ENCODE measurements at places on chromosomes 5 and 9.

DNA sequence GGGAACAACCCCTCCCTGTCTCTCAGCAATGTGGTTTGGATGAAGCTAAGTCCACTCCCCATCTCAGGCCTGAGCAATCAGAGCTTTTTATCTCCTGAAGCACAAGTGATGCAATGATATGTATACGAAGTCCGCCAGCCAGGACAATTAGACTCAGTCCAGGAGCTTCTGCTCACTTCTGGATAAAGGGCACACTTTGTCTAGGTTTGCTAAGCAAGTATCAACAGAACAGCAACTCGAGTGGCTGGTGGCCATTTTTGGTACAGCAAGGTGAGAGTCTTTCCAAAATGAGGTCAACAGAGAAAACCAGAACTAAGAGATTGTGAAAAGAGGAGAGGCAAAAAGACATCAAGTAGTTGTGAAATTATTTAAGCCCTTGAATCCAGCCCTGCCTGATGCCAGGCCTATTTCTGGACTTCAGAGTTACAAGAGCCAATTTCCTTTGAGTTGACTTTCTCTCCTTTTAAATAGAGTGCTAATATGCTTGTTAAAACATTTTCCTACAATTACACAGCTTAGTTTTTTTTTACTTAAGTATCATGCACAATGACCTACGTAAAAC is 8.2 kb downstream of the NDUFA8 start:
- no peak for DNase-seq

DNA sequence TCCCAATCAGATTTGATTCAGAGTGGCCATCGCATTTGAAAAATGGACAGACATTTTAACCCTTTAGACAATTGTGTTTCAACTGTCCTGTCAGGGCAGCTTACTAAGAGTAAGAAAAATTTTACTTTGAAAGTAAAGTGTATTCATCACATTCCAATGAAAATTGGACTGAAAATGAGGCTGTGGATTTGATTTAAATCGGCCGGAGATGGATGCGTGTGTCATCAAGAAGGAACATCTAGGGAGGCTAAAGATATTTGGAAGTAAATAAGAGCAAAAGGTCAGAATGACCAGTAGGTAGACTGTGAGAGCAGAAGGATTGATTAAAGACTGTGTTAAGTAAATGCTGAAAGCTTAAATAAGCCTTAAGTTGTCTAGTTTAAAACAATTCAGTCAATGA is 1.5 kb downstream of the ZCCHC7 start:
- DNase-seq = no peak

DNA sequence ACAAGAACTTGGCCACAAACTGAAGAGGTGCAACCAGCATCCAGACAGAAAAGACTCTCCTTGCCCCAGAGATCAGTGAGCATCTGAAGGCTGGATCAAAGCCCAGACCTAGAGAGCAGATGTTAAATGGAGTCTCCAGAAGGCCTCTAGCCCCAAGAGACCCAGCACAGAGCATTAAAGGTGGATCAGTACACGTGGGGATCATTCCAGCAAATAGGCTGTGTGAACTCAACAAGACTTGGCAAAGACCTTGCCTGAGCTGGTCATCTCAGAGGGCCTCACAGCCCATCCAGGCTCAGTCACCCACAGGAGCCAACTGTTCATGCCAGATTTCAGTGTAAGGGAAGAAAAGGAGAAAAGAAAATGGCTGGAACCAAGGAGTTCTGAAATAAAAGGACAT is 214.0 kb downstream of the ENC1 start:
- no peak for DNase-seq

- no peak for DNase-seq
Observed at GRCh38 chr5:6719896-6720560, 6.8 kb downstream of the TENT4A start.

- DNase-seq = no peak
Observed at GRCh38 chr9:69637817-69638200, 34.4 kb downstream of the APBA1 start.

DNA sequence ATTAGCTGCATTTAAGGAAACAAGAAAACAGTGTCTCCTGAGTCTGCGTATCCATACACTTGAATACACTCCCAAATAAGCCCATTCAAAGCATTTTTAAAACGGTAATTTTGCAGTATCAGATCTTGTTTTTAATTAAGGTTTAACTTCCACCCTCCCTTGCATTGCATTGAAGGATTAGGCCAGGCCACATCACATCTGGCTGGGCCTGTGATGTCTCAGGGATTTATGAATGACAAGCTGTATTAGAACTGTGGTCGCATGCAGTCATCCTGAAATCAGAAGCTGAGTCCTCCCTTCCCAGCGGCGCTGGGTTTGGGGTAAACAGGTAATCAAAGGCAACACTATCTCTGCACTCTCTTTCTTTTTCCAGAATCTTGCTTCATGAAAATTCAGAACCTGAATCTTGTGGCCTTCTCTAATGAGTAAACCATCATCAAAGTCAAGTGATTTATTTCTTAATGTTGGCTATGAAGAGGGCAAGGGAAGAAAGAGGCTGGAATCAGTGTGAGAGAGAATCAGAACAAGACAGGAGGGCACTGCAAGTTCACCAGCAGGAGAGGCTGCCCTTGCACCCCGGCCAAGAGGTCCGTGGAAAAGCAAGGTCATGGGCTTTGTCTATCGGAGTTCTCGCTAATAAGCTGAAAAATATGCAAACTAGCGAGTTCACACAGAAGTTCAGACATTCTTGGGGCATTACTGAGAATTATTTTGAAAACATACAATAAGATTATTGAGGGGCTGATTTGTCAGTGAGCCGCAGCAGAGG is 80.0 kb upstream of the ZSWIM6 start:
- no peak for DNase-seq

DNA sequence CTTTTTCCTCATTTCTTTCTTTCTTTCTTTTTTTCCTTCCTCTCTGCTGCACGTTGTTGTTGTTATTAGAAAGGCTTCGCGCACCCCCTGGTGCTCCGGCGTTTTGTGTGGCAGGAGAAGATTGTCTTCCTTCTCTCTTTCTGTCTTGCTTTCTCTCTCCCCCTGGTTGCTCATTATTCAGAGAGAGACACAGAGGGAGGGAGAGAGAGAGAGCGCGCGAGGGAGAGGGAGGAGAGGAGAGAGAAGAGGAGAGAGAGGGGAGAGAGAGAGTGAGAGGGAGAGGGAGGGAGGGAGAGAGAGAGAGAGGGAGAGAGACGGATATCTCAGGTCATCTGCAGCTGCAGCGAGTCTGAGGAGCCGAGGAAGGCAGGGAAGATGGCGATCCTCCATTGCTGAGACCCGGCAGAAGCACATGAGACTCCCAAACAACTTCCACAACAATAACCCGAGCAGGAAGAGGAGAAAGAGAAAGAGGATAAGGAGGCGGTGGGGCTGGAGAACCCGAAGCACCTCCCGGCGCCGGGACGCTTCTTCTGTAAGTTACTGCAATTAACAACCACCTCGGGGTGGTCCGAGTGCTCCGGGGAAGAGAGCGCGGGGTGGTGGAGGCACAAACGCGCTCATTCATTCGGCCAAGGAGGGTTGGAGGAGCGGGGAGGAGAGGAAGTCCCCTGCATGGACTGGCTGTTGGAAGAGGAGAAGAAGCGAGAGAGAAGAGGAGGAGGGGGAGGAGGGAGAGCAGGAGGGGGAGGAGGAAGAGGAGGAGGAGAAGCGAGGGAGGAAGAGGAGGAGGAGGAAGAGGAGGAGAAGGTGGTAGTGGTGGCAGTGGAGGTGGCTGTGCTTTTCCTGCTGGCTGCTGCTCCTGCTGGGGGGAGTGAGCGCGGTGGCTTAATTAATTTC is at the start of gene ZNF462:
Gene ZNF462 (plus strand): TSS at position 346 of the 900 bp plus-strand sequence. CDS start 60,218 bp downstream, outside the sequence.
- no peak for DNase-seq

- DNase-seq = no peak
Observed at GRCh38 chr5:59543821-59544442, 349.6 kb downstream of the PDE4D start.

- no peak for DNase-seq
Observed at GRCh38 chr9:116238776-116239340, 85.3 kb downstream of the PAPPA start.

DNA sequence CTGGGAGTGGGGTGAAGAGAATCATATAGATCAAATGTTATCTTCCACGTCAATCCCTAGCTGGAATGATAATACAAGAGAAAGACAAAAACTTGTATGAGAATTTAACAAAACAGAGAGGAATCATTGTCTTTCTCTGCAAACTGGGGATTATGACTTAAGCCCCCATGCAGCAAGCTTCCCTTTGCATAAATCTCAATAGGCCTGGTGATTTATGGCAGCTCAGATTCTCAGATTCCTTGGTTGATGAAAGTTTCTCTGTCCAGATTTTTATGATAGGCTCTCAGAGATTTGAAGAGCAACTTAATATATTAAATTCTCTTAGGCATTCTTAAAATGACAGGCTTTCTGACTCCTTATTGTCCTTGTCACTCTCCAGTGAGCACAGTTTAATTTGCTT is 56.0 kb downstream of the RASGRF2 start:
- no peak for DNase-seq

- DNase-seq = no peak
Observed at GRCh38 chr5:167769846-167770413, 521.5 kb upstream of the WWC1 start.

- no peak for DNase-seq
Observed at GRCh38 chr9:38227656-38228055, 158.6 kb upstream of the SHB start.

- no peak for DNase-seq
Observed at GRCh38 chr9:93295031-93295430, 111.1 kb downstream of the WNK2 start.

DNA sequence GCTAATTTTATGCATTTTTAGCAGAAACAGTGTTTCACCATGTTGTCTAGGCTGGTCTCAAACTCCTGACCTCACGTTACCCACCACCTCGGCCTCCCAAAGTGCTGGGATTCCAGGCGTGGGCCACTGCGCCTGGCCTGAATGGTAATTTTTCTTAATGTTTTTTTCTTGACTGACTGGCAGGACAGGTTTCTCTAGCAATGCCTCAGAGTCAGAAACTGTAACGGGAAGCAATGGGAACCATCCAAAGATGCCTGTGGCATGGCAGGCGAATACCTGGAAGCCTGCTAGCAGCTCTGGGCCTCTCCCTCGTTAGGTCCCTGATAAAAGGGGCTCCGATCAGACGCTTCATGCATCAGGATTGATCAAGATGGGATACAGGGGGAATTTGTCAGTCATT is 639.2 kb downstream of the NR2F1-AS1 start:
- DNase-seq = no peak

DNA sequence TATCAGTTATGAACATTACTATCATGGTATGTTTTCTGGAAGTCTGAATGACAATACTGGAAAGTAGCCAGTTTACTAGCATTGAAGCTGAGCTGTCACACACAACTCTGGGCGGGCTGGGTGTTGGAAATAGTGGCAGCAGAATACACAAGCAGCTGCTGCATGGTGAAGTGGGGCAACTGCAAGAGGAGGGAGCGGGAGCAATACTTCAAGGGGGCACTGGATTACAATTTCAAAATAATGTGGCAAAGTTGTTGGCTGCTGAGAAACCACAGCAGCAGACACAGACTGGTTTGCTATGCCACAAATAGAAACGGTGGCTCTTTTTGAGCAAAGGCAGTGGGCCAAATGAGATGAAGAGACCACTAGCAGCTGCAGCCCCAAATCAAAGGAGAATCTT is 350.2 kb downstream of the KIAA0825 start:
- no peak for DNase-seq

DNA sequence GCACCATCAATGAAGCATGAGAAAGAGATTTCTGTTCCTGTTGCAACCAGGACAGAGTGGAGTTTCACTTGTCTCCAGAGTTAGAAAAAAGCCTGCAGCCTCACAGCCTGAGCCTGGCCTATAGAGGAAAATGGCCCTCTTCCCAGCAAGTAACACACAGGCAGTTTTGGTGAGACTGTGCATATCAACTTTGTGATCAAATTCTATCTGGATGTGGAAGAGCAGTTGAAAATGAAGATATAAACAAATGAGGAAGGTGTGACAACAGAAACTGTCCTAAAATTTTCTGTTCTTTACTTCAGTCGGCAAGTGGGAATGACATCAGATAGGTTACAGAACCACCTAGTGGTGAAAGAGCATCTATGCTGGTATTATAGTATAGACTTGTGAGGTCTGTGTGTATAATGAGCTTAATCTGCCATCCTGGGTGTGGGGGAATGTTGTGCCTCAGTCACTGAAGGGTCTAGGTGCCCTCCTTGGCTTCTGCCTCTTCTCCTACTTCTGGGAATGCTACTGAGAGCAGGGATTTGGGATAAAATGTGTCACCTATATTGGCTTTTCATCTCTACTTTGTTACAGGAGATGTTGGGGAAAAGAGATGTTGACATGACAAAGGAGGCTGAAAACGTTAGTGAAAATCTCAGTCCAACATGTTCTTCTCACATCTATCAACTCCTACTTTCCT is 28.2 kb downstream of the YIPF5 start:
- no peak for DNase-seq

- no peak for DNase-seq
Observed at GRCh38 chr5:175021321-175021720, 296.9 kb downstream of the MSX2 start.

GRCh38 chr9:4371108-4371507 is 71.2 kb upstream of the GLIS3 start:
- DNase-seq = no peak

- DNase-seq = no peak
Observed at GRCh38 chr5:4083591-4084337, 488.1 kb downstream of the IRX1 start.

- DNase-seq = no peak
Observed at GRCh38 chr5:79008362-79008761, 23.3 kb upstream of the ARSB start.

- no peak for DNase-seq
Observed at GRCh38 chr5:145479857-145480256, 355.3 kb downstream of the PRELID2 start.

GRCh38 chr9:110114086-110114858 is 93.7 kb downstream of the C9orf152 start:
- no peak for DNase-seq

GRCh38 chr5:142959683-142960657 is 189.8 kb downstream of the ARHGAP26 start:
- no peak for DNase-seq

GRCh38 chr9:17134396-17135294 is at the start of gene CNTLN:
Gene CNTLN (plus strand): TSS chr9:17135040. CDS start chr9:17135066, 26 bp downstream.
- DNase-seq = peak; percentile 57

DNA sequence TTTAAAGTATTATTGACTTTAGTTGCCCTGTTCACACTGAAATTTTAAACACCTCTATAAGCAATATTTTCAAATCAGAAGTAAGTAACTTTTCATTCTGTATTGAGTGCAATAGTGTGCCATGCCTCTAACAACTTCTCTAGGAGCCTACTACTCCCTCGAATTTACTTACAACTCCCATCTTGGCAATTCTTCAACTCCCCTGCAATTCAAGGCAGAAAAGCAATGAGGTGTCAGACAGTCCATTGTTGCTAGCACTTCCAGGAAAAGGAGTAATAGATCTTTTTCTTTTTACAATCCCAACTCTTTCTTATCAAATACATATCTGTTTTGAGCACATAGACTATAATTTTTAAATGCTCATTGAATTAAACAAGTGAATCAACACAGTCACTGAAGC is 222.7 kb upstream of the PUM3 start:
- DNase-seq = no peak

- no peak for DNase-seq
Observed at GRCh38 chr5:132556153-132556762, 519 bp upstream of the RAD50 start.

DNA sequence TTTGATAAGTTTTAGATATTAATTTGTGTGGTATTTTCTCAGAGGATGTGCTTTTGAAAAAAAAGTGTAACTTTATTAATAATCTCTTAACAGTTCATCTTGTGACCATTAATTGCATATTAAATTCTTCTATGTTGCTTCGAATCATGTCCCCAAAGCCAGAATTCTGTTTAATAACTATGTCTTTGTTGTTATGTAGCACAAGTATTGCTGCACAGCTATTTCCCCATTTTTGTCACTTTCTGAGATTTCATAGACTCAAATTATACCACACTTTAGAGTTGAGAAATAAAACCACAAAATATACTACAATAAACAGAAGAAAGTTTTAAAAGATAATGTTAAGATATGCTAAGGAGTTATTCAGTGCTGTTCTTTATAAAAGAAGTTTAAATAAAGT is 2.8 kb downstream of the MEF2C start:
- no peak for DNase-seq
